Dermis microvascular lymphatic vessel endothelial cell (primary cell): ENCODE measurements at places on chromosomes 11 and 22. TPM values are rescaled to one million over a fixed set of nuclear protein-coding genes. Genes with fewer than 3 reads are reported as not detected.

DNA sequence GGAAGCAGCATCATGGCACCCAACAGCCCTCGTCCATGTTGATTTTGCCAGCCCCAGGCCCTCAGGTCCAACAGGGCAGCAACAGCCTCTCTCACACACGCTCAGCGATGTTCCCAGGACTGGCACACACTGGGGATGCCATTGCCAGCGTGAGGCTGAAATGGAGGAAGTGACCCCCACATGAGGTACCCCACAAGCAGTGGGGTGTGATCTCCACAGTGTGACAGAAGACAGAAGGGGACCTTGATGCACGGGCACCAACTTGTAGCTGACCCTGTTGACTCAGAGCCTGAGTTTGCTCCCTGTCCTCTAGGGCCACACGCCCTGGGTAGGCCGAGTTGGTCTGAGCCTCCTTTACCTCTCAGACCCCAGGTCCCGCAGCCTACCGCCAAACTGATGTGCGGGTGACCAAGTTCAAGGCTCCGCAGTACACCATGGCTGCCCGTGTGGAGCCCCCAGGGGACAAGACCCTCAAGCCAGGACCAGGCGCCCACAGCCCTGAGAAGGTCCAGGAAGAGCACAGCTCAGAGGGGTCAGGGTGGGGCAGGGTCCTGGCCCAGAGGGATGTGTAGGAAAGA is 6.2 kb downstream of the SCGB1C1 start:
- no peak for DNase-seq

DNA sequence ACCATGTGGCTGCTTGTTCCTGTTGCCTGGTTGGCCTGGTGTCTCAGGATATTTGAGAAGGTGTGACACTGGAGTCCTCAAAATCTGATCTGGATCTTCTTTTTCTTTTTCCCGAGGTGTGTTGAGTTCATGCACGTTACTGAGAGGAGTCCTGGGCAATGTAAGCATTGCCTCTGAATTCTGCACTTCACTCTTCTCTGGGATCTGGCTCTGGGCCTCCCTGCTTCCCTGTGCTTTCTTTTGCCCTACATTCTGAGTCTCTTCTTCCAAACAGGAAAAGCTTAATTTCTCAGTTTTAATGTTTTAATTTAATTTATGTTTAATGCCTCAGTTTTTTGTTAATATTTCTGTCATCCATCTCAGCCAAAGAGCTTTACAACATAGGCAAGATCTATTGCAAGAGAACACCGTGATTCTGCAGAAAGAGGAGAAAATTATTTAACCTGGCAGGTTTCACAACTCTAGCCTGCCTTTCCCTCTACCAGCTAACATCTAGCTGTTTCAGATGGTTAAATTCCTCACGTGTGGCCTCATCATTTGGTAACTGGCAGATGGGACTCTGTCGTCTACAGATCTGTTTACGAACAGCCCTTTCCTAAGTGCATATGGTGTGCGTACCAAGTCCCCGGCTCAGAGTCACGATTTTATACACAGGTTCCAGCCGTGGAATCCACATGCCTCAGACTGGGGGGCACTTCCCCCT is 24.7 kb downstream of the LDLRAD3 start:
- no peak for DNase-seq

DNA sequence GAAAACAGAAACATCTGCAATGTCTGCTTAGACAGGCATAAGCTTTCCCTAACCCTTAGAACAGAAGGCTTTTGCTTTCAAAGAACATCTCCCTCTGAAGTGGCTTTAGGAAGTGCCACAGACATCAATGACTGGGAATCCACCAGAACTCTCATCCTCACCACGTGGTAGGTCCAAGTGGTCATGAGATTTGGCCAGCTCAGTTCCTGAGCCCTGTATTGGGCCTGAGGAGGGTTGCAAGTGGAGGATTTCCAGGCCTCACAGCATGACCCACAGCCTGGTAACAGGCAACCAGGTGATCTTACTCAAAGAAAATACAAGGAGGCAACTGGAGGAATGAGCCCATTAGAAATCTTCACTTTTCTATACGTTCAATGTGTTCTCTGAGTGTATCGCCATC is 1.6 kb downstream of the CASP1 start:
- DNase-seq: no peak

DNA sequence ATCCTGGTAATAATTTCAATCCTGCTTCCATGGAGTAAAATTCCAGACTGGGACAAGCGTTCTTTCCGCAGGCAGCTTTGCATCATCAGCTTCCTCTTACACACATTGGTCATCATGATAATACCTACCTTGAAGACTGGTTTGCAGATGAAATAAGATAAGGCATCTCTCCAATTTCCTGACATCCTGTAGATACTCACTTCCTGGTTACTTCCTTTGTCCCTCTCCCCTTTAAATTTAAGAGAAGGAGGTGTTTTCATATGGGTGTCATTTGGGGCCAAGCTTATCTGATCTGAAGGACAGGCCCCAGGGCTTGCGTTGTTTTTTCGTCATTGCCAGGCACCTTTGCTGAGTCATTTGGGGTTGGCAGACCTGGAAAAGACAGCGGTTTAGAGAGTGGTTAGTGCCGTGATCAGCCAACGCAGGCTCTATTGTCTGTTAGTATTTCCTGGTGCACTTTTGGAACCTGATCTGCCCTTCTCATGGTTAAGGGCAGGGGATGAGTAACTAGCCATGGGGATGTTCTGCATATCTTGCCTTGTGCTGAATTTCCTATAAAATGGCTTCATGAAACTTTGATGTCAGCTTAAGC is 24.1 kb downstream of the GRAMD1B start:
- DNase-seq: no peak

DNA sequence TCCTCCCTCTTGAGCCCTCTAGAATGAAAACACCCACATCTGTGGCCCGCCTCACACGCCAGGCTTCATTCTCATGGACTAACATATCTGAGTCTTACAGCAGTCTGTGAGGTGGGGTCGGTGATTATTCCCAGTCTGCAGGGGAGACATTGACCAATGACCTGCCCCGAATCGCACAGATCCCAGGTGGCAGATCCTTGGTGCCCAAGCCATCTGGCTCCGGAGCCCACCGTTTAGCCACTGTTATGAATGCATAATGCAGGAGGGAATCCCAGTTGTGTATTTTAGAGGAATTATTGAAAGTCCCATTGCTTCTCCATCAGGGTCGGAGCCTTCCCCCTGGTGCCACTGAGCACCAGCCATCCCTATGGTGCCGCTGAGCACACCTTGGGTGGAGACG is 47.4 kb downstream of the ISX start:
- no peak for DNase-seq

GRCh38 chr22:37511395-37512104 is 7.7 kb downstream of the CARD10 start:
- DNase-seq: no peak

GRCh38 chr11:2699185-2699530 is 636 bp downstream of the KCNQ1OT1 start:
- no peak for DNase-seq

- no peak for DNase-seq
Observed at GRCh38 chr11:2714463-2714800, 14.6 kb upstream of the KCNQ1OT1 start.

DNA sequence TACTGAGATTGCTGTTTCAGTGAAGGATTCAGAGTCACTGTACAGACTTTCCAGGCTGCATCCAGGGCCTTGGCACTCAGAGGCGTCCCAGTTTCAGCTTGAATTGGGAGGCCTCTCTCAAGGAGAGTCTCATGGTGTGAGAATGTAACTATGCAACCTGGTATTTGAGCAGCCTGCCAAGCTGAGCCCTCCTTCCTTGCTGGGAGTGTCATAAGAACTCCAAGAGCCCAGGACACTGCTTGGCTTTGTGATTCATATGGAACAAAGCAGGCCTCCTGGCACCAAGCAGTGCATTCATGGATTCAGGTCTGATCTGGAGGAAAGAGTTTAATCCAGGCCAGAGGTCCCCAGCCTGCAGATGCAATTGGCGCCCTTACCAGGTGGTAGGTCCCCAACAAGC is 171.7 kb downstream of the DBX1 start:
- DNase-seq: no peak

DNA sequence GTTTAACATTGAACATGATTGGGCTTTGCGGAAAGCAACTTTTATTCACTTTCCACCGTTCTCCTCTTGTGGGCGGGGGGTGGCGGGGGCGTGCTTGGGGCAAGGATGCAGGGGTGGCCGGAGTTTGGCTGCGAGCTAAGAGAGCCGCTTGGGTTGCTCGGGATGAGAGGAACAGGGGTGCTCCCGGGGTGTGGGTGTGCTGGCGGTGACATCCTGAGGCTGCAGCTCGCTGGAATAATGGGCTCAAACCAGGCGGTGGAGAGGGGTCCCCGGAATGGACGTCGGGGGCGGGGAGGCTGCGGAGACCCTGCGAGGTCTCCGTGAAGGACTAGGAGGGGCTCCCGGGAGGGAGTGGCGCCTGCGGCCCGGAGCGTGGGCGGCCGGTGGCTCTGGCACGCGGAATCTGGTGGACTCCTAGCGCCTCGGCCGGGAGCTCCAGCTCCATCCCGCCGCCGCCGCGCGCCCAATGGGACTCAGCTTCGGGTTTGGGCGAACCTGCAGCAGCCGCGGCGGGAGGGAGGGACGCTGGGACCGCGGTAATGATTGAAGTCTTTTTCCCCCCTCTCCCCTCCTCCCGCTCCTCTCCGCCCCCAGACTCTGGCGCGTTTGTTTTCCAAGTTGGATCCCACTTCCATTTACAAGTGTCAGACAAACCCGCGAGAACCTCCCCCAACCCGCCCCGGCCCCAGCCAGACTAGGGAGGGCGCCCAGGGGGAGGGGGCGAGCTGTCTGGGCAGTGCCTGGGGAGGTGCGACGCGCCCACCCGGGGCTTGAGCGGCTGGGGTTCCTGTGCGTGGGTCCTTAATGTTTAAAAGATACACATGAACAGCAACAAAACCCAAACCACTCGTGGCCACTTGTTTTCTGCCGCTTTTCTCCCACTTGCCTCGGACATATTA is 2.0 kb downstream of the FAT3 start:
- DNase-seq: no peak

DNA sequence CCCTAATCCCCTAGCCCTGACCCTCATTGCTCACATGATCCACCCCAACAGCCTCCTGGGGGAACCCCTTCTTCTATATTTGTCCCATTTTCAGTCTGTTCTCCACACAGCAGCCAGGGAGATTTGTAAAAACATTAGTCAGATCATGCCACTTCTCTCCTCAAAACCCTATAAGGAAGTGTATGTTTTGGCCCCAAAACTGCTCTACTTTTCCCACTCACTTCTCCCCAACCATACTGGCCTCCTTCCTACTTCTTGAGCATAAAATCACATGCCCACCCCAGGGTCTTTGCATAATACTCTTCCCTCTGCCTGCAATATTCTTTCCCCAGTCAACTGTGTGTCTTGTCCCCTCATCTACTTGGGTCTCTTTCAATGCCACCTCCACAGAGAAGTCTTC is 4.7 kb upstream of the SLC22A12 start:
- no peak for DNase-seq

Gene ISX
- not detected in 2 replicates for total RNA-seq

Gene ABTB2
- total RNA-seq: 0.13 and 0.25 TPM in 2 replicates

Gene IL17REL
- under 0.01 TPM in 1 of 2 replicates, not detected in the other for total RNA-seq

Gene DEFB131B
- total RNA-seq: not detected in 2 replicates

Gene IGSF22
- 0.13 and 0.26 TPM in 2 replicates for total RNA-seq

Gene RIN1
- total RNA-seq: 4.7 and 5.9 TPM in 2 replicates

Gene RIMBP3B
- total RNA-seq: under 0.01 TPM in 1 of 2 replicates, not detected in the other

Gene C2CD2L
- 1.7 and 3.4 TPM in 2 replicates for total RNA-seq

Gene KCNJ5
- not detected in 2 replicates for total RNA-seq
